GM23338 (cell line): ENCODE measurements at places on chromosomes 2 and 18.

GRCh38 chr2:181683518-181684453 lies 3.5 kb upstream of the NEUROD1 start:
- peak; percentile 85 for DNase-seq

GRCh38 chr2:320561-320960 lies 32.7 kb upstream of the ALKAL2 start:
- no peak for DNase-seq

GRCh38 chr18:75491361-75491760 lies 63.9 kb upstream of the SMIM21 start:
- DNase-seq, result no peak

DNA sequence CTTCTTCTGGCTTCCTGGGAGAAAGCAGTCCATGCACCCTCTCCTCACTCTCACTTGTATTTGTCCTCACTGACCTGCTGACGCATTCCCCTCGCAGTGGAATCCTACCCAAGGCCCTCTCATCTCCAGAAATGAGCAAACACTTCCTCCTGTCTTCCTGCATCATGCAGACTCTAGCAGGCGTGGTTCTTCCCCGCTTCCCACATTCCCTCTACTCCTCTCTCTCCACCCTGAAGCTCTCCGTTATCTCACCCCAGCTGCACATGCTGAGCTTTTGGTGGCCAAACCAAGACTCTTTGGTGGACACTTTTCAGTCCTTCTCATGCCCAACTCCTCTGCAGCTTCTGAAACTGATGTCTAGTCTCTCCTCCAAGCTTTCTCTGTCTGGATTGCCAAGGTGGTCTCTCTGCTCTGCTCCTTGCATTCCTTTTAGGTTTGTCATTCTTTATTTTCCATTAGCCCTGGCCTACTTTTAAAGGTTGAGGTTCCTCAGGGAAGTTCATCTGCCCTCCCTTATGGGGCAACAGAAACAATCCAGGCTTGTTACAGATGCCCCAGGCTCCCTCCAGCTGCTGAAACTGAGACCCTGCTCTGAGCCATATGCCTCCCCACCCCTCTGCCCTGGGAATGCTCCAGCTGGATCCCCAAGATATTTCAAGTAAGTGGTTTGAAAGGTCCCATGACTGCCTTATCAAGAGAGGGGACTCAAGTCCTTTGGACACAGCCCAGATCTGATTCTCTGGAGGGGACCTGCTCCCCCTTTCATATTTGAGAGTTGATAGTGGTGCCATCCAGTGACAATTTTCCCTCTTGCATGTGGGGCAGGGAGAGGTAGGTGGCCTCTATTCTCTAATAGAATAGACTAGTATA lies 835 bp upstream of the IL18RAP start:
- no peak for DNase-seq

GRCh38 chr2:172105471-172106107 lies 2.9 kb upstream of the DLX2 start:
- peak; percentile 42 for DNase-seq

GRCh38 chr2:229539628-229540027 lies 174.7 kb downstream of the DNER start:
- no peak for DNase-seq

DNA sequence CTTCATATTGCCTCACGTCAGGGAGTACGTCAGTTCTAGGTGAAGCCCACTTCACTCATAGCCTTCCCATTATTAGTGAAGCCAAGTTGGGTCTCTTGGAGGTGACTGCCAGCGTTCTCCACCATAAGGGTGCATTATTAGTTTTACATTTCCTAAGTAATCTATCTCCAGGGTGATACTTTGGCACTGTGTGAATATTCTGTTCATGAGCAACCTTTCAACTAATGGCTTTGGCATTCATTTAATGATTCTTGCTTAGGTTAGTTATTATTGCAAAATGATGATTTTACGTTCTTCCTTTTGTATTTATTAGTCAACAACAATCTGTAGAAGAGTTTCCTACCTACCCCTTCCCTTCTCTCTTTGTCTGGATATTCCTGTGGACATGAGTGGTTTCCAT lies 97.5 kb downstream of the MAP4K4 start:
- no peak for DNase-seq

DNA sequence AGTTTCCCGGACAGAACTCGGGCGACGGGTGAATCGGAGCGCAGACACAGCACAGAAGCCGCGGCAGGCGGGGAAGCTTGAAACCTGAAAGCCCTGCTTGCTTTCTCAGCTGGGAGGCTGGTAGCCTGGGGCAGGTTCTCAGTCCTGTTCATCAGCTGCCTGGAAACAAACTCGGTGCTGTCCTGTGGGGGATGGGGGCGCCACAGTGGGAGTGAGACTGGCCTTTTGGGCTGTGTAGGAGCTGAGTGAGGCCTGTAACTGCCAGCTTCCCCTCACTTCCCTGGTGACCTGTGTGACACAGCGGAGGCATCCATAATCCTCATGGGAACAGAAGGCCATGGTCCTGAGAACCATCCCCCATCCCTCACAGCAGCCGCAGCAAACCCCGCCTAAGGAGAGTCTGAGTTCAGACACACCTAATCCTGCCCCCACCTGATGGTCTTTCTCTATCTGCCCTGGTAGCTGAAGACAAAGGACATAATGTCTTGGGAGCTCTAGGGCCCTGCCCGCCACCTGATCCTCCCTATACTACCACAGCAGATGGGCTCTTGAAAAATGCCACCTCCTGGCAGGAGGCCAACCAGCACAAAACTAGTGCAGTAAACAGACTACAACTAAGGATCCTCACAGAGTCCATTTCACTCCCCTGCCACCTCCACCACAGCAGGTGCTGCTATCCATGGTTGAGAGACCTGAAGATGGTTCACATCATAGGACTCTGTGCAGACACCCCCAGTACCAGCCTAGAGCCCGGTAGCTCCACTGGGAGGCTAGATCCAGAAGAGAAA lies 52.7 kb upstream of the LDLRAD4 start:
- DNase-seq, result peak; percentile 41

DNA sequence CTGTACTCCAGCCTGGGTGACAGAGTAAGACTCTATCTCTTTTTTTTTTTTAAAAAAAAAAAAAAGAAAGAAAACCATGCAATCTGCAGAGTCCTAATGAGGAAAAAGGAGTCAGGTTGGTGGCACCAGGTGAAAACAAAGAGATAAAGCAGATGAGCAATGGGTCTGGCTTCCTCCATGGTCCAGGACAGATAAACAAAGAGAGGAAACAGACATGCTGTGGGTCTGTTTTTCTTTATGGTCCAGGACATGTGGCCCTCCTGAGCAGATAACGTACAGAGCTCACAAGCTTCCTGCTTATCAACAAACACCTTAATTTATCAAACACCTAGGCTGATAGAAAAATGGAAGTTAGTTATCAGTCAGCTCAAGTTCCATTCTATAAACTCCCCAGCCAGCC lies 24.4 kb upstream of the TUBB6 start:
- no peak for DNase-seq

- no peak for DNase-seq
Measured at GRCh38 chr18:73110307-73110706, 242.5 kb upstream of the NETO1 start.

GRCh38 chr18:63162271-63163014 lies 157.1 kb downstream of the BCL2 start:
- DNase-seq, result no peak

GRCh38 chr18:57980573-57981307 lies 63.3 kb upstream of the NEDD4L start:
- peak; percentile 31 for DNase-seq
